HFFc6 (cell line): ENCODE measurements at places on chromosomes 6 and 20. TPM values are rescaled to one million over a fixed set of nuclear protein-coding genes. Genes with fewer than 3 reads are reported as not detected.

DNA sequence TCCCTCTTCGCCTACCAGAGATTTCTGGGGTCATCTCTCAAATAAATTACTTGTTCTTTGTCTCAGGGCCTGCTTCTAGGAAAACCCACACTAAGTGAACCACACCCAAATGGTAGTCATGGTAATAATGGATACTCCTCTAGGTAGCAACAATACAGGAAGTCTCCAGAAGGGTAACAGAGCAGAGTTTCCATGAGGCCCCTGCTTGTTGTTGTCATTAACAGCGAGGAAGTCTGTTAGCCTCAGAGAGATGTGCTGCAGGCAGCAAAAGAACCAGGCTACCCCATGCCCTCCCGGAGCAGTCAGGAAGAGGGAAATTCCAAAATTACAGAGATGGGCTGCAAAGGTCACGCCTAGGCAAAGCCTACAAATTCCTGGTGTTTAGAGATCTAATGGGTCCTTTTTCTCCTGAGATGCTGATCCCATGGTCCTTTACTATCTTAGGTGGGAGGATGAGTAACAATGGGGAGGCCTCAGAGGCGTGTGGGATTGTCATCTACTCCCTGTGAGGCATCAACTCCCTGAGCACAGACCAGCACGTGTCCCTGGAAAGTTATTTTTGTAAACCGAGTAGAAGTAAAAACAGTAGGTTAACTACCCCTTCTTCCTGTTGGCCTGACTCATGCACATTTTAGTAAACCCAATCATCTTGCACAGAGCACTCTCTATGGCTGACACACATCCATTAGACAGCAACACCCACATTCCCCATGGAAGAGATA is 10.1 kb downstream of the ISM1 start:
- DNase-seq, result peak; percentile 2

GRCh38 chr20:45279992-45280391 is 25.6 kb upstream of the SLPI start:
- DNase-seq, result no peak

- no peak for DNase-seq
These were observed 326.3 kb downstream of the RIMS1 start for GRCh38 chr6:72212686-72213085.

GRCh38 chr6:90468080-90468479 is 118.8 kb downstream of the MAP3K7 start:
- peak; percentile 2 for DNase-seq

DNA sequence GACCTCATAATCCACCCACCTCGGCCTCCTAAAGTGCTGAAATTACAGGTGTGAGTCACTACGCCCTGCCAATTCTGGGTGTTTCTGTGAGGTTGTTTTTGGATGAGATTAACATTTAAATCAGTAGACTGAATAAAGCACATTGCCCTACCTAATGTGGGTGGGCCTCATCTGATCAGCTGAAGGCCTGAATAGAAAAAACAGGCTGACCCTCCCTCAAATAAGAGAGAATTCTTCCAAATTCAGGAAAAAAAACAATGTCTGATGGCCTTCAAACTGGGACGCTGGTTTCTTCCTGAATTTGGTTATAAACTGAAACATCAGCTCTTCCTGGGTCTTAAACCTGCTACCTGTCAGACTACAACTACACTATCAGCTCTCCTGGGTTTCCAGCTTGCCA is 51.0 kb downstream of the POU3F2 start:
- DNase-seq, result no peak

- no peak for DNase-seq
These were observed 51.1 kb upstream of the SSTR4 start for GRCh38 chr20:22984008-22984407.

GRCh38 chr6:37589941-37590340 is 90.2 kb upstream of the CCDC167 start:
- no peak for DNase-seq

DNA sequence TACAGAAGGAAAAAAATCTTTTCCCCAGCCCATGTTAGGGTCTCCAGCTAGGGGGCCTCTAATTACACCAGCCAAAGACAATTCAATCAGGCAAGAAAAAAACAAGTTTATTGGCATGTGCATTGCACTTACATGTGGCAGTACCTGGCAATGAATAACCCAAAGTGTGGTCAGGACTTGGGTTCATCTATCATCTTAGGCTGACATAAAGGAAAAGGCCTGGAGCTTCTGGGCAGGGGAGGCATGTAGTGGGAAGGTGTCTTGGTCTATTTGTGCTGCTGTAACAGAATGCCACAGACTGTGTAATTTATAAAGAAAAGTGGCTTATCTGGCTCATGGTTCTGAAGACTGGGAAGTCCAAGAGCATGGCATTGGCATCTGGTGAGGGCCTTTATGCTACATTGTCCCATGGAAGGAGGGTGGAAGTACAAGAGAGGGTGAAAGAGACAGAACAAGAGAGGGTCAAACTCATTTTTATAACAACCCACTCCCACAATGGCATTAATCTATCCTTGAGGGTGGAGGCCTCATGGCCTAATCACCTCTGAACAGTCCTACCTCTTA is 4.4 kb upstream of the PYGB start:
- no peak for DNase-seq

DNA sequence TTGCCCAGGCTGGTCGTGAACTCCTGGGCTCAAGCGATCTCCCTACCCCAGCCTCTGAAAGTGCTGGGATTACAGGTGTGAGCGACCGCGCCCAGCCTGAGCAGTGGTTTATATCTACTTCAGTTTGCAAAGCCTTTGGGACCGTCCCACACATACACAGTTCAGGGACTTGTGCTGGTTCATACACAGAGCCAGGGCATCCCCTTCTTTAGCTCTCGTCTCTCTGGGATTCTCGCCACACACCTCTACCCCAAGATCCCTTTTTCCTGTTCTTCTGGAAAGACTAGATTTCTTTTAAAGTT is 12.5 kb downstream of the CAP2 start:
- no peak for DNase-seq

- DNase-seq, result no peak
These were observed 10.2 kb downstream of the SMPDL3A start for GRCh38 chr6:122799140-122799745.

GRCh38 chr6:10479939-10480700 is 41.0 kb upstream of the GCNT2 start:
- no peak for DNase-seq

GRCh38 chr6:13794184-13794583 is 20.2 kb downstream of the MCUR1 start:
- peak; percentile 68 for DNase-seq

- no peak for DNase-seq
These were observed 134.8 kb downstream of the TAF4 start for GRCh38 chr20:61930776-61931475.

DNA sequence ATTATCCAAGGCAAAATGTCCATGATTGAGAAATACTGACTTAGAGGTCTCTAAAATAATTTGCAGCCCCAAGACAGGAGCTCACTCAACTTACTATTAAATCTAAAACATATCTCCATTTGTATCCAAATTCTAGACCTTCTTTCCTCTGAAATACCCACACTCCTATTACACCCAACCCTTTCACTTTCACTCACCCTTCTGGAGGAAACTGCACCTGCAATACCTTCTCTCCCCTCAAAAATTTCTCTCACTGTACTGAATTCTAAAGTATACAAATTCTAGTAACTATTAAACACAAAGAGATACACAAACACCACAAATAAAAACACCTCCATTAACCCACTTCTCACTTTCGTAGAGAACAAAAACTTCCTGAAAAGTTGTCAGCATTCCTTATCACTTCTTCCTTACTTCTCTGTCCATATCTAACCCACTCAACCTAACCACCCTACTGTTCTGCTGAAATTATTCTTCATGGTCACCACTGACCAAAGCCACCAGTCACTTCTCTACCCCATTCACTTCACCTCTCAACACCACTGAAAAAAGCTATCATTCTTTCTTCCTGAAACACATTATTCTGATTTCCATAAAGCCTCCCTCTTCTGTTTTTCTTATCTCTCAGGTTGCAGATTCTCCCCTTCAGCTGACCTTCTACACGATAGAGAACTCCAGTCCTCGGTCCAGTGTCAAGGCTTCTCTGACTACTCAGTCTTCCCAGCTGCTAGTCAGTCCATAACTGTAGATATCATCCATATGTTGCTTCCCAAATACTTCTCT is 12.0 kb downstream of the LMBRD1 start:
- DNase-seq, result no peak

GRCh38 chr6:17097982-17098381 is 3.9 kb upstream of the STMND1 start:
- no peak for DNase-seq

GRCh38 chr20:48467622-48468021 is 360.2 kb downstream of the PREX1 start:
- DNase-seq, result no peak

DNA sequence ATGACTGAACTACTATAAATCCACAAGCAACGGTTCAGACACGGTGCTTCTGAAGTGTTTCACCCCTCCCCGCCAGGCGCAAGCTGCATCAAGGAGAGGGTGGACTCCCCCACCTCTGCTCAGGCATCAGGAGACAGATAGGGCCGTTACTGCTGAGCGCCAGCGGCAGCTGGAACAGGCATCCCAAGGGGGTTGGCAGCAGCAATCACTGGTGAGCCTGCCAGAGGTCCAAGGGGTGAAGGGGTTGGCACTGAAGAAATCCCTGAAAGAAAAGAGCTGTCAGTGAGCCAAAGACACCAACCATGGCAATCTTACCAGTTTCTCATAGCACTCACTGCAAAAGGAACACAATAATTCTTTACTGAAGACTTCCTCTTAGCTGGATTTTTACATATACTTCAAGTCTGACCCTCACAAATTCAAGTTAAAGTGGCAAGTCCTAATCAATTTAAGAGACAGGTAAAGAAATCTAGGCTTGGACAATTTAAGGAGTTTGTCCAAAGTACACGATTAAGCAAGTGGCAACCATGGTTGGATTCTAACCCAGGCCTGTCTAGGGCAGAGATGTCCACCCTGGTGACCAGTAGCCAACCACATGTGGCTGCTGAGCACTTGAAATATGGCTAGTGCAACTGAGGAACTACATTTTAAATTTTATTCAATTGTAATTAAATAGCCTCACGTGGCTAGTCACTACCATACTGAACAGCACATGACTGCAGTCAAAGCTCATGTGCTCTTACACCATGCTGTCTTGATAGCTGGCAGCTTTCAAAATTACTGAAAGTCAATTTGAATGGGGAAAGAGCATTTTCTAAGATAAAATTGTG is 21.7 kb upstream of the TBC1D20 start:
- no peak for DNase-seq

DNA sequence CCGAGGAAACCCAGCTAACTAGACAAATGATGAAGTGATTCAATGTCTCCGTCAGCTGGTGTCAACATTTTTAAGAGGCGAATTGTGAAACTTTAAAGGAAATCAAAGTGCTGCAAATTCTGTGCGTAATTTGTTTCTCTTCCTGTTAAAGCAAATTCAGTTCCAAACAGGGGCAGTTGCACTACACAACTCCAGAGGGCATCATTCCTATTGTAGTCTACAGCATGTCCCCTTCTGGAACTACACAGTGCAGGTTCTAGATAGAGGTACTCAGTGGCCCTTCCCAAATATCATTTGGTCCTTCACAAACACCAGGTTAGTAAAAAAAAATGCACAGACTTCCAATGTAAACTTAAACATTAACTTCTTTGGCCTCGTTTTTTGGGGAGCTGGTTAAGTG is 38.3 kb upstream of the SMLR1 start:
- DNase-seq, result no peak

DNA sequence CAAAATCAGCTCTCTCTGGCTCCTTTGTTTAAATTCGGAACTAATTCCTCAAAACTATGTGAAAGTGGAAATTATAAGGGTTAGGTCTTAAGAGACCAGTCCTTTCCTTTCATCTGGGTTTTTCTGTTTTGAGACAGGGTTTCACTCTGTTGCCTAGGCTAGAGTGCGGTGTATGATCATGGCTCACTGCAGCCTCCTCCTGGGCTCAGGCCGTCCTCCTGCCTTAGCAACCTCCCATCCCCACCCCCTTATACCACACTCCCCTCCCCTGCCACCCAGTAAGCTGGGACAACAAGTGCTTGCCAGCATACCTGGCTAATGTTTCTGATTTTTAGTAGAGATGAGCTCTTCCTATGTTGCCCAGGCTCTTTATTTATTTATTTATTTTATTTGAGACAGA is 12.8 kb upstream of the SSR1 start:
- DNase-seq, result no peak

DNA sequence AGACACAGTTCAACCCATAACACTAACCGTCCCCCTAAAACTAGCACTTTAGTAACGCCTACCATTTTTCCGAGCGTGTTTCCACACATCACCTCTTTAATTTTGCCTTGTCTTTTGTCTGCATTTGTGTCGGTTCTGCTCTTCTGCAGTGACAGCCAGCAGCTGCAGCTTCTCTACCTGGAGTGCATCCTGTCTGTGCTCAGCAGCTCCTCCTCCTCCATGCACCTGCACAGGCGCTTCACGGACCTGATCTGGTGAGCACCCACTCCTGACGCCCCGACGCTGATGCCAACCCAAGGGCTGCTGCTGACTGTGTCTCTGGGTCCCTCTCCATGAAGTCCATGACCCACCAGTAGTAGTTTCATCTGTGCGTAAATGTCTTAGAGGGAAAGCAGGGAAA is 35.4 kb upstream of the PBOV1 start:
- DNase-seq, result no peak

DNA sequence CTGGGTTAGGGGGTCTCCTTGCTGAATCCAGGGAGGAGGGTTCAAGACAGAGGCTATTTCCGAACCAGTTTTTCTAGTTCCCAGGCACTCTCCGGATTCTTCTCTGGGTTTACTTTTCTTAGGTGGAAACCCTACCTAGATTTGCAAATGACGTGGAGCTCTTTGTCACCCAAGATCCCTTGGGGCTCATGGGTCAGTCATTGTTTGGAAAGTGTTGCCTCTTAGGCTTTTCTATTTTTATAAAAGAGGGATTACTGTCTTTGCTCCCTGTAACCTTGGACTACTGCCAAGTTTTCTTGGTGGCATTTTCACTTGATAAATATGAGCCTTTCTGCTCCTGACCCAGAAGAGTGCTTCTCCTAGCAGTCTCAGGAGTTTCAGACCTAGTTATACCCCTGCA is 33.6 kb downstream of the FAM209B start:
- no peak for DNase-seq

- DNase-seq, result no peak
These were observed 1.7 kb downstream of the PRPH2 start for GRCh38 chr6:42720739-42721138.

- peak; percentile 54 for DNase-seq
These were observed 266.0 kb downstream of the ALDH8A1 start for GRCh38 chr6:134683783-134684422.

GRCh38 chr20:59207742-59208357 is 44.2 kb downstream of the ZNF831 start:
- DNase-seq, result peak; percentile 10

UNC93A gene
- total RNA-seq, result not detected in 2 replicates

EPB41L1 gene
- 41.1 to 44.6 TPM (median 43.6 TPM) in 3 replicates for total RNA-seq

TRIM31 gene
- not detected in 2 replicates for total RNA-seq

TREML2 gene
- total RNA-seq, result not detected in 3 replicates

MLN gene
- total RNA-seq, result not detected in 3 replicates

ZBTB46 gene
- 0.38 to 1.3 TPM (median 0.85 TPM) in 3 replicates for total RNA-seq

CALHM5 gene
- 1.9 to 5.6 TPM (median 2.4 TPM) in 3 replicates for total RNA-seq

SYTL3 gene
- 4.1 and 4.6 TPM in 2 replicates for total RNA-seq

SPDEF gene
- not detected in 3 replicates for total RNA-seq

MYLK2 gene
- total RNA-seq, result 0.07 to 0.19 TPM in 2 of 3 replicates, not detected in the other

HLA-C gene
- total RNA-seq, result 89.0 to 127 TPM (median 101 TPM) in 3 replicates

ASF1A gene
- 17.2 to 23.1 TPM (median 18.6 TPM) in 3 replicates for total RNA-seq

DEFB132 gene
- total RNA-seq, result not detected in 3 replicates

HCRTR2 gene
- total RNA-seq, result not detected in 3 replicates

C6orf132 gene
- total RNA-seq, result 5.1 to 6.3 TPM (median 5.5 TPM) in 3 replicates
